ENCODE measurements at places on chromosomes 2 and 18.
A peak's percentile ranks its signal among the peaks of the same experiment; 100 is the strongest.

- no peak for DNase-seq
Measured at GRCh38 chr2:86171295-86171694, 24.0 kb downstream of the IMMT start.

- peak; percentile 69 for DNase-seq
Measured at GRCh38 chr2:157628477-157629415, at the start of gene ACVR1C. ACVR1C (minus strand) TSS chr2:157628864; CDS start chr2:157628644, 220 bp downstream.

- peak; percentile 75 for DNase-seq
Measured at GRCh38 chr2:96554293-96555145, 18.0 kb downstream of the ARID5A start.

GRCh38 chr2:101446869-101447268 lies 28.0 kb downstream of the RFX8 start:
- DNase-seq, result no peak

DNA sequence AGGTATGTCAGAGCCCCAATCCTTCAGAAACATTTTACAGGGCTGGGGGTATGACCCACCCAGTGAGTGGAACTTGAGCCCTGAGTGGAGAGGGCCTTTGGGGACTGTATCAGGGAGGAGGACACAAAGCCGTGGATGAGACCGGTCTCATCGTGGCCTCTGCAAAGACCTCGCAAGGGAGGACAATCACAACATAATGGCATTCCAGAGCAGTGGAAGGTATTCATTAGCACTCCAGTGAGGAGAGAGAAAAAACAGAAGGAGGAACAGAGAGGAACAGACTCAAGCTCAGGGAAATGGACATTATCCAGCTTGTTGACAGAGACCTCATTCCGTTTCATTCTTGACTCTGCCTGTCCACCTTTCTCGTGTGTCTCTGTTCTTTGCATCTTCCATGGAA lies 38.8 kb upstream of the CTAGE1 start:
- DNase-seq, result no peak
